Activated T-cell treated with anti-CD3 and anti-CD28 coated beads, Interleukin-2, amount 50 U/mL, for 48 hours (primary cell): ENCODE measurements at places on chromosomes 11 and 22.

DNA sequence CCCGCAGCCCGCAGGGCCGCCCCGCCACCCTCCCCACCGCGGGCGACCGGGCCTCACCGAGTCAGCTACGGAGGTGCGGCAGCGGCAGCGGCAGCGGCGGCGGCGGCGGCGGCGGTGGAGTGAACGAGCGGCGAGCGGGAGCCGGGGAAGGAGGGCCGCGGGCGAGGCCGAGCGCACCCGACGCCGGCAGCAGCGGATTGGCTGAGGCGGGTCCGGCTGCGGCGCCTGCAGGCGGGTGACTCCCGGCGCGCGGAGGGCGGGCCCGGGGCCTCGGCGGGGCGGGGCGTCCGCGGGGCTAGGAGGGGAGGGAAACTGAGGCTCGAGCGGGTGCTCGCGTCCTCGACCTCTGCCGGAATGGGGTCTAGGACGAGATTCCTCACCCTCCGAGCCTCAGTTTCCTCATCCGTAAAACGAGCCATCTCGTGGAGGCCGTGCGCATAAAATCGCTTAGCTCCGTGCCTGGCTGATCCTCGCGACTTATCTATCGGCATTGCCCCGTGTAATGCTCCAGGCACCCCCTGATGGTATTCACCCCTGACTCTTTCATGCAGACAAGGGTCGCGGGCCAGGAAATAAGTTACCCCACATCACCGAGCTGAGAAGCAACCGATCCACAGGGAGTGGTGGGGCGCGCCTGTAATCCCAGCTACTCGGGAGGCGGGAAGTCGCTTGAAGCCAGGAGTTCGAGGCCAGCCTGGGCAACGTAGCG lies at the start of gene CPT1A:
Gene CPT1A, minus strand, starts transcription at position 199 of the 709 bp plus-strand sequence. CDS start 26,442 bp downstream, outside the sequence.
- DNase-seq, result peak; percentile 82

- DNase-seq, result no peak
These were observed 92.4 kb downstream of the RTL6 start for GRCh38 chr22:44405661-44406060.

DNA sequence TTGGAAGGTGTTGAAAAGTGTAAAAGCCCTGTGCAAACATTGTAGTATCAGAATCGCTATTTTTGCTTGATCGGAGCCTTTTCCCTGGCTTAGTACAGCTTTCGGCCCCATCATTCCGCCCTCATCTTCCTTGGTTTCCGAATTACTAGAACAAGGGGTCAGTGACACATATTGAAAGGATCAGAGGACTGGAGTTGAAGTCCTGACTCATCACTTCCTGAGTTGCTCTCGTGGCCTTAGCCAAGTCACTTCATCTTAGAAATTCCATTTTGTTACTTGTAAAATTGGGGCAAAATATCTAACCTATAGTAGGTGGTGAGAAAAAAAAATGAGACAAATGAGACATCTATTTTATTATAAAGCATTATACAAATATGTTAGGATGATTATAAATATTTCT lies 375.0 kb downstream of the NTM start:
- DNase-seq, result no peak

- DNase-seq, result no peak
These were observed 83.3 kb downstream of the GRIA4 start for GRCh38 chr11:105693075-105693759.

- DNase-seq, result no peak
These were observed 99.3 kb upstream of the FSHB start for GRCh38 chr11:30131535-30131934.

DNA sequence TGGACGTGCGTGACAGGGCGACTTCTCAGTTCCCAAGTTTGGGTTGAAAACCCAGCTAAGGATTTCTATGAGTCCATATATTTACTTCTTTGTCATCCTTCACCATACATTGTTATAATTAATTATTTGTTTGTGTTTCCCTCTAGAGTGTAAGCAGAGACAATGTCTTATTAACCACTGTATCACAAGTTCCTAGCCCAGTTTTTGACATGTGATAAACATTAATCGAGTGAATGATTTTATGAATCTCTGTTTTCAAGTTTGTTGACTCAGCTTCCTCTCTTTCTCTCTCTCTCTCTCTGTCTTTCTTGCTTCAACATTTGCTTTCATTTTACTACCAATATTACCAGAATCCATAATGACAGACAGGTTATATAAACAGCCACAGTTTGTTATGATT lies 1259.6 kb upstream of the TENM4 start:
- DNase-seq, result no peak

GRCh38 chr11:15288863-15289262 lies 174.1 kb downstream of the INSC start:
- DNase-seq, result no peak

DNA sequence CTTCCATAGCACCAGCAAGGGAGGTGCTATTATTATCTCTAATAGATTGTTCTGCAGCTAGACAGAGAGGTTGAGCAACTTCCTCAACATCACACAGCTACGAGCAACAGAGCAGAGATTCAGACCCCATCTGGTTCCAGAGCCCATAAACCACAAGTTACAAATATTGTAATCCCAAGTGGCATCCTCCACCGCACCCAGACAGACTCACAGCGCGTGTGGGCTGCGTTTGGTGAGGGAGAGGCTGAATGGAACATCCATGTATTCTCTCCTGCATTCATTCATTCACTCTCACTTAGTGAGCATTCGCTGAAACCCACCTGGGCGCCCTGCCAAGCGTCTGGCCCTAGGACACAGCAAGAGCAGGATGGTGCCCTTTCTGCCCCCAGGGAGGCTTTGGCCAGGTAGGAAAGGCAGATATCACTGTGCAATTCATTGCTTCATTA lies 33.5 kb downstream of the LIF start:
- DNase-seq, result no peak

DNA sequence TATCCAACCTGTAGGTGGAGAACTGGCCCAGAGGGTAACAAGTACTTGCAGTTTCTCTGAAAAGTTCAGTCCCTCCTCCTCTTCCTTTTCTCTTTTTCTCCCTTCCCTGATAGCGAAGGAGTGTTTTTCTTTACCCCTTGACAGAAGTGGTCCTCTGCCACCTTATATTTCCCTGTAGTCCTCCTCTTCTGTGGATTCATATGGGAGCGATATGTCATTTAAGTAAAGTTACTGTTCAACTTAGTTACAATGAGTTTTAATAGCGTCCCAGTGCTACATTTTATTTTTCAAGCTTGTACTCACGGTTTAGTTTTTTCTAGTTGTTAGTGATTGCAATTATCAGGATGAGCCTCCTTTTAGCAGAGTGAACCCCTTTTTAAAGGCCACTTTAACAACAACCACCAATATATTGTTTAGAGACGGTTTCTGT lies 1.4 kb downstream of the PCF11 start:
- DNase-seq, result no peak

- DNase-seq, result no peak
These were observed 620.7 kb upstream of the ANO5 start for GRCh38 chr11:21572210-21572609.

DNA sequence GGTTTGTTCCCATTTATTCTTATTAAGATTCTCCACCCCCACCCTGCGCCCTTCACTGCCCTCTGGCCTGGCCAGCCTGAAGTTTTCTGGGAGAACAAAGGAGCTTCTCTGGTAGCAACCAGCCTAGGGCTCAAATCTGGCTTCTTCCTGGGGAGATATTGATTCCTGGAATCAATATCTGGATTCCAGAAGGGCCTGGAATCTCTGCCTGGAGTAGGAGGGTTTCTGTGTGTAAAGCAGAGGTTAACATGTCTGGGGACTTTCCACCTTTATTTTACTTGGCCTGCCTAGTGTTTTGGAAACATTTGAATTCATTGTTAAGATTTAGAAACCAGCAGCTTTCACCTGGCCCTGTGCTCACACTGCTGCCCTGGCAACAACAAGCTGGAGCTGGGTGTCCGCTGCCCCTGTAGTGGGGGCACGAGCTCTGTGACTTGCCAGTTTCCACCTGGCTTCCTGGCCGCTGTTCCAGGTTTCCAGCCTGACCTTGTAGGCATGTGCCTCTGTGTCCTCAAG lies 5.5 kb downstream of the C11orf91 start:
- no peak for DNase-seq

DNA sequence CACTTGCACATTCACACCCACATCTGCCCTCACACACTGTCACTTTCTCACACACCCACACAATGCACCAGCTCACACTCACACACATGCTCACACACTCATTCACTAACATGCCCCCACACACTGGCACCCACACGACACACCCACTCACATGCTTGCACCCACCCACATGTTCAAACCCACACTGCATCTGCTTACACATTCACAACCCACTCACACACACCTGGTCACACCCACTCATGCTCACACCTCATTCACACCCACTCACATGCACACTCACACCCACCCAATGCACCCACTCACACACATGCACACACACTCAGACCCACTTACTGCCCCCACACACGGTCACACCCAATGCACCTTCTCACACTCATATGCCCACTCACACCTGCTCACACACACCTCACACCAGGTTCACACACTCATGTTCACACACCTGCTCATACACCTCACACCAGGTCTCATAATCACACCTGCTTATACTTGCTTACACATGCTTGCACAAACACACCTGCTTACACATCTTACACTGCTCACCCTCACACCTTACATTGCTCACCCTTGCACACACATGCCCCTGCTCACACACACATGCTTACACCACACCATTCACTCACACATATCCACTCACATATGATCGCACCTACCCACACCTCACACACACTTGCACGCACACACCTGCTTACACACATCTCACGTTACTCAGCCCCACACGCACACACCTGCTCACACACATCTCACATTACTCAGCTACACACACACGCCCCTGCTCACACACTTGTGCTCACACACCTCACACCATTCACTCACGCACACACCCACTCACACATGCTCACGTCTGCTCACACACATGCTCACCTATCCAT lies 3.9 kb upstream of the MYBPC3 start:
- DNase-seq, result no peak

GRCh38 chr11:118691926-118692830 lies 12.7 kb upstream of the TREH start:
- peak; percentile 78 for DNase-seq

GRCh38 chr11:46597609-46598219 lies 3.9 kb upstream of the AMBRA1 start:
- no peak for DNase-seq

GRCh38 chr11:75778962-75779361 lies 10.4 kb downstream of the DGAT2 start:
- DNase-seq, result no peak
